ENCODE measurements at places on chromosomes 1 and 21.

GRCh38 chr1:6002714-6003501 lies 10.7 kb upstream of the NPHP4 start:
- no peak for DNase-seq

- peak; percentile 49 for DNase-seq
These were observed 673.6 kb upstream of the ADGRL2 start for GRCh38 chr1:81126989-81127581.

GRCh38 chr21:33541756-33542639 lies at the start of gene GART:
TSS of gene GART (minus strand) at chr21:33542117. CDS start at chr21:33539315, 2,802 bp downstream.
- peak; percentile 65 for DNase-seq

DNA sequence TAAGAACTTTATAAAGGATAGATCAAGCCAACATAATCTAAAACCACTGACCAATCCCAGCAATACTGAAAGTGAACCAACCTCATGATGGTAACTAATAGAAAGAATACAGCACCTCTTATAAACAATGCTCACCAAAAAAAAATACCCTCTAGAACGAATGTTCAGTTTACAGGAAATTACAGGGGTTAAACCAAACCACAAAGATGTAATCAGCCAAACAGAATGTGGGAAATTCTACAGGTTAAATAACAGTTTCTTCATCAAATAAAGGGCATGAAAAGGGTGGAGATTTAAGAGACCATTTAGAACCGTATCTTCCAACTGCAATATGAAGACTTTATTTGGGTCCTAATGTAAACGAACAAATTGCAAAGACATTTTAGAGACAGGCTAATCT lies 30.4 kb downstream of the ARID4B start:
- DNase-seq, result peak; percentile 36

- no peak for DNase-seq
These were observed 1.4 kb upstream of the PAFAH2 start for GRCh38 chr1:25999041-25999800.

- DNase-seq, result no peak
These were observed 416.6 kb downstream of the KCTD3 start for GRCh38 chr1:215983680-215984079.

DNA sequence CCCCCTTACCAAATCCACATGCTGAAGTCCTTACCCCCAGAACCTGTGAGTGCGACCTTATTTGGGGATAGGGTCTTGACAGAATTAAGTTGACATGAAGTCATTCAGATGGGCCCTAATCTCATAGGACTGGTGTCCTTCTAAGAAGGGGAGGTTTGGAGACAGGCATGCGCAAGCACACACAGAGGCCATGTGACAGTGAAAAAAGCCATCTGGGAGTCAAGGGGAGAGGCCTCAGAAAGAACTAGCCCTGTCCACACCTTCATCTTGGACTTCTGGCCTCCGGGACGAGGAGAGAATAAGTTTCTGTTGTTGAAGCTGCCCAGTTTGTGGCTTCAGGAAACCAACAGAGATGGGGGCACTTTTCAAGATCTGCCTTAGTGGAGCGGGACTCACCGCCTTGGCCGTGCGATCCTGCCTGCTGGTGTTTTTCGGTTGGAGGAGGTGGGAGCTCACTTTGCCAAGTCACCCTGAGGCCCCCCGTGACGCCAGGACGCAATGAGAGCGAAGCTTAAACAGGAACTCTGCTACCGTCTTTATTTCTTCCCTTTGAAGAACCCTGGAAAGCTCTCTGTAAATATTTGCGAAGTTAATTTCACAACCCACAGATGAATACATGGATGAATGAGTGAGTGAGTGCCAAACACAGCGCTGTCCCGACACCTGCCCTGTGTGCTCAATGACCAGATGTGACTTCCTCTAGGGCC lies 42.5 kb upstream of the C1orf174 start:
- no peak for DNase-seq

DNA sequence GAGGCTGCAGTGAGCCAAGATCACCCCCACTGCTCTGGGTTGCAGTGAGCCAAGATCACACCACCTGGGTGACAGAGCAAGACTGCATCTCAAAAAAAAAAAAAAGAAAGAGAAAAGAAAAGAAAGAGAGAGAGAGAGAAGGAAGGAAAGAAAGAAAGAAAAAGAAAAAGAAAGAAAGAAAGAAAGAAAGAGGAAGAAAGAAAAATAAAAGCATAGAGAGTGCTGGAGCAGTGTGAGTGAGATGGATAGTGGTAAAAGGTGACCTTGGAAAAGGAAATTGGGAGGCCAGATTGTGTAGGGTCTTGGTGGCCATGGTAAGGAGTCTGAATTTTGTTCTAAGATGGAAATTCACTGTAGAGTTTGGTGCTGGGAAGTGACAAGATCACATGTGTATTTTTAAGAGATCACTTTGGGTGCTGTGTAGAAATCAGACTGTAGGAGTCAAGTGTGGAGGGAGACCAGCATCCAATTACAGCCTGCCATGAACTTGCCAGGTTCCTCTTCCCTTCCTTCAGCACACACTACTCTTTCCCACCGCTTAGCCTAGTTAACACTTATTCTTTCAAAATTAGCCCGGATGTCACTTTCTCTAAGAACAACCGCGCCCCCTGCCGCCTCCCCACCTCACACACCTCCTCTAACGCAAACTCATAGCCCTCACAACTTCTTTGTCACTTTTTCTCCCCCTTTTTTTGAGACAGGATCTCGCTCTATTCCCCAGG lies 17.9 kb downstream of the MTX1 start:
- DNase-seq, result peak; percentile 72

DNA sequence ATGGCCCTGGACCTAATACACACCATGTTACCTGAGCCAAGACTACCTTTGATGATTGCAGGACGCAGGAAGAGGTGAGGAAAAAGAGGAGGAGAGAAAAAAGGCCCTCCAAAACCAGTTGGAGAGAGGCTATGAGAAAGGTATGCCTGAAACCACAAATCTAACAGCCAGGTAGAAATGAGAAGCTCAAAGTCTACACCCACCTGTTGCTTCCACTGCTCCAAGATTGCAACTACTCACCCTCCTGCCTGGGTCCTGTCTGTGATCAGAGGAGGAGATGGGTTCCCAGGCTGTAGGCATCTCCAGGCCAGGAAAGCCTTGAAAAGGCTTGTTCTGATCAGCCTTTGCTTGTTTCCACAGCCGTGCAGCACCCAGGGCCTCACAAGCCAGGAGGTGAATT lies 307.8 kb upstream of the USP24 start:
- DNase-seq, result no peak

GRCh38 chr1:112402682-112403643 lies 6.9 kb downstream of the CTTNBP2NL start:
- peak; percentile 81 for DNase-seq

- no peak for DNase-seq
These were observed 47.8 kb upstream of the ZP4 start for GRCh38 chr1:237938553-237938952.

DNA sequence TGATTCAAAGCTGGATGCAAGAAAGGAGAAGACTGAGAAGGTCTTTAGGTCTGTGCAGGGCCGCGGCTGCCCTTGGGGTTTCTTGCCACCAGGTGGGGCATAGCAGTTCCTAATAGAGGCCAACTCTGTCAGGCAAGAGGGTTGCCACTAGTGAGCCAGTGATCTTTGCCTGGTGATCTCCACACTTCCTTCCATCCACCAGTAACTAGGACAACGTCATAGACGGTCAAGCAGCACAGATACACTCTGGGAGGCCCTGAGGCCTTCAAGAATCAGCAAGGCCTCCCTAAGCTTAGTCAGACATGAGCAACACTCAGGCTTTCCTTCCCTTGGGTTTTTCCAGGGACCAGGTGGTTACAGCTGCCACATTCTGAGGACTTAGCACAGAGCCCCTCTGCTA lies 32.9 kb upstream of the ATP2B4 start:
- DNase-seq, result peak; percentile 72

GRCh38 chr1:216024546-216024945 lies 398.7 kb downstream of the USH2A start:
- no peak for DNase-seq

DNA sequence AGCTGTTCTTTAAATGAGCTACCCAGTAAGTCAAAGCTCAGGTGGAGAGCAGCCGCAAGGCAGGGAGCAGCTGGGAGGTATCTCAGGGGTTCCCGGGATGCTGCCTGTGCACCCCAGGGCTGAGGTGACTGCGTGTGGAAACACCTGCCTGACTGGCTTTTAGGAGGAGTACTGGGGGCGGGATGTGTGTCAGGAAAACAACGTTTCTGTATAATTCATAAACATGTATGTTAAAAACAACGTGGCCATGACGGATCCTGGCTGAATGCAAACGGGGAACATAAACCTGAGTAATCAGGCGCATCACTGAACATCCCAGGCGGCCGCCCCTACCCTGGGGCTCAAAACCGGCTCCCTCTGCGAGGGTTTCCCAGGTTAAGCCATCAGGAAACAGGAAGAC lies 1.5 kb downstream of the C1orf159 start:
- no peak for DNase-seq

DNA sequence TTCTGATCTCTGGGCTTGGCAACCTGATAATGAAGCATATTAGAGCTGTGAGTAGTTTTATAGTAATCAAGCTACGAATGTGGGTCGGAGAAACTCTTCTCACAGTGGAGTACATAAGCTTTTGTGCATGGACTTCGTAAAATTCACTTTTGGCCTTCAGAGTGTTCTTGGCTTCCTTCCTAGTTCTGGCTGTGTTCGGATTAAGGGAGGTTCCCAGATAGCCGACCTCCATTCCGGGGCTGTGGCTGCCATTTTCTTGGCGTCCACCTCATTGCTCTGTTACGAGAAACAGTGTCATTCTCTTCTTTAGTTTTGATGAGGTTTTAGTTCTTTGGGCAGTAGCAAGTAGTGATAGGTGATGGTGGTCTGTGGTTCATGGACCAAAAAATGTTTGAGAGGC lies 26.3 kb downstream of the CAMTA1 start:
- DNase-seq, result no peak

DNA sequence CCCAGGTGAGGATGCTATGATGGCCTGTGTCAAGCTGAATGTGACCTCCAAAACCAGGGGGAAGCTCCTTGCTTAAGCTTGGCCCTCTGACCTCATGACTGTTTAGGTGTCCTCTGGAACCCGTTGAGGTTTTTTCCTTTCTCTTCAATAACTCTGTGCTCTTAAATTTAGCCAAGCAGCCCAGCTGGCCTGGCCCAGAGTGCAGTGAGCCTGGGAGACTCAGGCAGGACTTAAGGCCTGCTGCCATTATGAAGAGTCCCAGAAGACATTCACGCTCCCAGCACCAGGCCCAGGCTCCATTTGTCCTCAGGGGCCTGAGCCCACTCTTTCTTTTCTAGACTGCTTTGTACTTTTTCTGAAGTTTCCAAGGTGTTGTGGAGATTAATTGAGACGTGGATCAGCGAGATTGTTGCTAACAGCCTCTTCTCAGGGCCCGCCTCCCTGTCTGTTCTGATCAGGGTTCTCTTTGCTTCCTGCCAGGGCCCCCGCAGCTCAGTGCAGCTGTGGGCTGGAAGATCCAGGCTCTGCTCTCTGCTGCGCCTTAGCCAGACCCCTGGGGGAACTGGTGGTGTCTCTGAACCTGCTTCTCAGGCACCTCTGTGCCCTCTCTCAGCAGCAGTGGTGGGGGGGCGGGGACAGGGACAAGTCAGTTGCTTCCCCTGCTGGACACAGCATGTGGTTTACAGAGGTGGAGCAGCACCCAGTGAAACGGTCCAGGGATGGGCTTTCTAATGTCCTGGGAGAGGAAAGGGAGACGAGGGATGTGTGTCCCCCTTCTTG lies 124.2 kb downstream of the GRIK3 start:
- no peak for DNase-seq

DNA sequence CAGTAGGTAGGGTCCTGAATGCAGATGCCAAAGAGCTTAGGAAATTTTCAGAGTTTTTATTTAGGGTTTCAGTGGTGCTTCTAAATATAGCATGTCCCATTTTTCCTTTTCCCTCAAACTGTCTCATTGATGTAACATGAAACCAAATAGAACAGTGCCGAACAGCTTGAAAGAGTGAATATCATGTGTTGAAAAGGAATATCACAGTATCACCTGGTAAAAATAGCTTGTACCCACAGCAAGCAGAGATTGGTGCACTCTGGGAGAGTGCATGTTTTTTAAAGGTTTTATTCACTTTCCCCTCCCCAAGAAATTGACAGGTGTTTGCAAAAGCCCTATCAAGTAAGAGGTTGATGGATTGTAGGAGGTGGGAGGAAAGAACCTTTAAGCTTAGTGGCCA lies 41.9 kb upstream of the ELAVL4 start:
- DNase-seq, result no peak

DNA sequence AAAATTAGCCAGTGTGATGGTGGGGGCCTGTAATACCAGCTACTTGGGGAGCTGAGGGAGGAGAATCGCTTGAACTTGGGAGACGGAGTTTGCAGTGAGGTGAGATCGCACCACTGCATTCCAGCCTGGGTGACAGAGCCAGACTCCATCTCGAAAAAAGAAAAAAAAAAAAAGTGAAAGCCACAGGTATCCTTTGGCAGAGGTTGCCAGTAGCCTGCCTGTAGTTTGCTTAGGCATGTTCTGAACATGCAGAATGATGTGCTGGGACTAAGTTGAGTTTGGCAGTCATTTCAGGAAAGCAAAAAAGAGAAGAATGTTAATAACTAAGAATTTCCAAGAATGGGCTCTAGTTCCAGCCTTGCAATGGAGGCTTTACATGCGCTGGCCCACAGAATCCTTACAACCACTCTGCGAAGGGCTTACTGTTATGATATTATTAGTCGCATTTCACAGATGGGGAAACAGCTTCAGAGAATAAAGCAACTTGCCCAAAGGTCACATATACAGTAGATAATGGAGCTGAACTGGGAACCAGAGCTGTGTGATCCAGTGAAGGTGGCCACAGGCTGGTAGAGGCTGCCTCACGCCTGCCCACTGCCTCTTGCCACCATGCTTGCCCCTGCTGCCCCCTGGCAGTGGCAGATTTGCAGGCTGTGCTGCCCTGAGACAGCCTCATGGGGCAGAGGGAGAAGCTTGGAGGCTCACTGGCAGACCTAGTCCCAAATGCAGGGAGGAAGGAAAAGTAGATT lies 66.5 kb upstream of the LYST start:
- DNase-seq, result no peak

- DNase-seq, result peak; percentile 38
These were observed 241.0 kb downstream of the KCNJ6 start for GRCh38 chr21:37675202-37675801.

- DNase-seq, result no peak
These were observed 108.0 kb downstream of the PTPRU start for GRCh38 chr1:29344336-29344735.

- no peak for DNase-seq
These were observed 26.4 kb upstream of the SMYD3 start for GRCh38 chr1:246533371-246533905.

DNA sequence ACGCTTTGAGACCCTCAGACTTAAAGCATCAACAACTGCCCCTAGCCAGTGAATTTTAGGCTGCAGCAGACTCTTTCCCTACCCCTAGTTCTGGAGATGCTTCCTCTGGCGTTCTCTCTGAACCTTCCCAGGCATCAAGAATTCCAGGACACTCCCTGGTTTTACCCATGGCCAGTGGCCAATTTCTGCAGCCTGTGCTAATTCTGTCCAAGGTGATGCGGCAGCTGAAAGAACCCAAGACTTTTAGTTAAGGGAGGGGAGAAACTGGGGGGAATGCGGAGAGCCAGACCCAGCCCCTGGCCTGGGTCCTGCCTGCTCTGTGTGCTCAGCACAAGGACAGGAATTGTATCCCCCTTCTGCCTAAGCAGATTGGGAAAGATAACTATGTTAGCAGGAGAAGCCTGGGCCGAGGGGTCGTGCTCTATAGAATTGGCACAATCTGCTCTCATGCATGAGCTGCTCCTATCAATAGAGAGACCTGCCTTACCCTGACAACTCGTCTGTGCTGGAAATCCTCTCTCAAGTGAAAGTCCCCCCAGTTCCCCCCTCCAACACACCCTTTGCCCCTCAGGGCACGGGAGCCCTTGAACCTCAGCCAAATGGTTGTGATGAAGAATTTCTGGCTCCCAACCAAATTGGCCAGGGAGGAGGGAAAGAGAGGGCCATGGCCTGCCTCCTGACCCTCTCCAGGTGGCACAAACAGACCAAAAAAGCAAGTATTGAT lies 5.4 kb upstream of the GJA8 start:
- DNase-seq, result no peak
